Stimulated activated CD8-positive, alpha-beta memory T cell treated with anti-CD3 and anti-CD28 coated beads, Interleukin-7, amount 100 ng/mL, for 4 hours (primary cell): ENCODE measurements at places on chromosomes 7 and 10.

- DNase-seq = no peak
These were observed 35.4 kb downstream of the CHST12 start for GRCh38 chr7:2438775-2439174.

DNA sequence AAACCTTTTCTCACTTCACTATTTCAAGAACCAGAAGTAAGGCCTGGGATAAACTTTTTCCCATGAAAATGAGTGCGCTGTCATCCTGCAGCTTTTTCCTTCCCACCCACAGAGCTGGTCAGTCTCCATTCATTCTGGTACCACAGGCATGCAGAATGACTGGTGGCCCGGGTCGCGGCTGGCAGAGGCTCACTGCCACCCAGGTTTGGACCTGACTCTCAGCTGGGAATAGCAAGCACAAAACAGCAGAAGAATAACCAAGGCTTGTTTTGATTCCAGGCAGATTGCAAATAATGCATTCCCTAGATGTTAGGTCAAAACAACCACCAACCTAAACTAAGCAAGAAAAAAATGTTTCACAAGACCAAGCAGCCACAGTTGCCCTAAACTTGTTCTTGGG lies 190.5 kb upstream of the NRP1 start:
- DNase-seq = no peak

- no peak for DNase-seq
These were observed 256.7 kb downstream of the SEMA3A start for GRCh38 chr7:83937930-83938329.

GRCh38 chr7:115249080-115249479 lies 327.2 kb downstream of the MDFIC start:
- no peak for DNase-seq

DNA sequence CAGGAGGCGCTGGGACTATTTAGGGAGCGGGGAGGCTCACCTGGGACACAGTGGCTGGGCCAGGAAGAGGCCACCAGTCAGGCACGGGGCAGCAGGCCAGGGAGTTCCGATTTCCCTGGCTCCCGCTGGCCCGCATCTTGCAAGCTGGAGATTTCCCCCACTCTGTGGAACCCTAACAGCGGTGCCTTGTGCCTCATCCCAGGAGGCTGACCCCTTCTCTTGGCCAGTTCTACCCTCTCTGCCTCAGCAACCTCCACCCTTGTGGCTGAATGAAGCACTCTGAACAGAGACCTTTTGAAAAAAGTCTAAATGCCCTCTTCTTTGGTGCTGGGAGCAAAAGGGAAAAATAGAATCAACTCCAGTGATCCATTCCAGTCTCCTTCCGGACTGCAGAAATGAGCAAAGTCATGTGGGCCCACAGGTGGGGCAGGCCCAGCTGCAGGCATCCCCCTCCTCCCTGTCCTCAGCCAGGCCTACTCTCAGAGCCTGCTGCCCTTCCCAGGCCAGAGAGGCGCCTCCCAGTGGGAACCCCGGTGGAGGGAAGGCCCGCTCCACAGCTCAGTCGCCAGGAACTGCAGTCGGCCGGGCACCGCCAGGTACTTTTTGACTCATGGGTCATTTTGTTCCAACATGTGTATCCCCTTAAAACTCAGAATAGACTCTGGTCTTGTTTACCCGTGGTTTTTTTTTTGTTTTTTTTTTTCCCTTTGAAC lies 155.5 kb downstream of the ZNF248 start:
- DNase-seq = no peak

DNA sequence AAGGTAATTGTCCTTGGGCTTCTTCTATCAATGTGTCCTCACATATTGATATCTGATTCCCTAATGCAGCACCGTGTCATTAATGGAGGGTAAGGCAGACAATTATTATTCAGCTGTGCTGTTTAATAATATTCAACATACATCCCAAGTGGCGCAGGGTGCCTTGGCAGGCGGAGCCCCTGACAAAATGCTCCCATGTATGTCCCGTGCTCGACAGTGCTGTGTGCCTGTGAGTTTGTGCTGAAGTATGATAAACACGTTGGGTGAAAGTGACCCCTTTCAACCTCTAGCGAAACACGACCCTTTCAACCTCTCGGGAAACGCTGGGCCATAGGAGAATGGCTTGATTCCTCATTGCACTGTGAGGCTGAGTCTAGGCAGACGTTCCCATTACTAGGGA lies 31.3 kb downstream of the PFKP start:
- no peak for DNase-seq

DNA sequence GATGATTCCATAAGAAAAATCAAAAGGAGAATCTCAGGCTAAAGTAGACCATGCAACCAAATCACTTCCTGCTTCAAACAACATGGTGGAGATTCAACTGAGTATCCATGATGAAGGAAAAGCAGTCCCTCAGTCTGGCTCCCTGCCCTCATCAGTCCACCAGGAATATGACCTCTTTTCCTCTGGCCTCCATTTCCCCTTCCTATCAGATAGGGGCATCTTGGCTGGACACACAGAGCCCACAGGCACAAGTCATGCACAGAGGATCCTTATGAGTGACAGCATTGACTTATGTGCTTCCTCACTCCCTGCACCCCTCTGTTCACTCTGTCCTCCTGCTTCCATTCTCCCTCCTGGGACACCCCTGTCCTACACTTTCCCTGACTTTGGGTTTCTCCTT lies 16.8 kb downstream of the PIP start:
- no peak for DNase-seq

- no peak for DNase-seq
These were observed 135.0 kb downstream of the CDH23 start for GRCh38 chr10:71531485-71532446.

GRCh38 chr10:52313933-52314821 lies at the start of gene DKK1:
Gene DKK1, plus strand, starts transcription at chr10:52314281. Its CDS starts 154 bp downstream, at chr10:52314435.
- DNase-seq = no peak
